ENCODE measurements at places on chromosomes 7 and 10. TPM values are rescaled to one million over a fixed set of nuclear protein-coding genes. Genes with fewer than 3 reads are reported as not detected.

Gene VTI1A
- total RNA-seq = 32.8 TPM

Gene ERVW-1
- total RNA-seq = not detected

Gene TFR2
- not detected for total RNA-seq

Gene NEUROG3
- not detected for total RNA-seq

Gene PLEKHA1
- total RNA-seq = 13.7 TPM

Gene VSTM2A
- total RNA-seq = not detected

Gene ADRA2A
- 9.0 TPM for total RNA-seq

Gene MYH16
- not detected for total RNA-seq

Gene EPHB4
- 29.5 TPM for total RNA-seq

Gene TUBB8
- not detected for total RNA-seq

Gene PRKAR2B
- 11.1 TPM for total RNA-seq

Gene HYAL4
- not detected for total RNA-seq

Gene HOXA2
- not detected for total RNA-seq

Gene NUDT13
- 1.0 TPM for total RNA-seq

Gene GSTO2
- 0.25 TPM for total RNA-seq

Gene HKDC1
- total RNA-seq = not detected

Gene FBXL13
- total RNA-seq = 4.4 TPM

Gene TAC1
- 1.7 TPM for total RNA-seq

Gene ZNF239
- total RNA-seq = 5.0 TPM

Gene MMP21
- 0.15 TPM for total RNA-seq

Gene AOAH
- not detected for total RNA-seq

Gene SPDYE1
- total RNA-seq = not detected

All from cardiac ventricle fibroblast (primary cell).